Kasumi-1 (cell line): ENCODE measurements at places on chromosomes 5 and 9.

GRCh38 chr9:16884373-16884772, 13.9 kb upstream of the BNC2 start:
- DNase-seq = no peak

- peak; percentile 51 for DNase-seq
Measured at GRCh38 chr5:172059661-172060100, 53.2 kb upstream of the FBXW11 start.

GRCh38 chr5:54719384-54720283, 202.1 kb downstream of the SNX18 start:
- no peak for DNase-seq

- no peak for DNase-seq
Measured at GRCh38 chr9:110763568-110763967, 95.0 kb downstream of the MUSK start.

DNA sequence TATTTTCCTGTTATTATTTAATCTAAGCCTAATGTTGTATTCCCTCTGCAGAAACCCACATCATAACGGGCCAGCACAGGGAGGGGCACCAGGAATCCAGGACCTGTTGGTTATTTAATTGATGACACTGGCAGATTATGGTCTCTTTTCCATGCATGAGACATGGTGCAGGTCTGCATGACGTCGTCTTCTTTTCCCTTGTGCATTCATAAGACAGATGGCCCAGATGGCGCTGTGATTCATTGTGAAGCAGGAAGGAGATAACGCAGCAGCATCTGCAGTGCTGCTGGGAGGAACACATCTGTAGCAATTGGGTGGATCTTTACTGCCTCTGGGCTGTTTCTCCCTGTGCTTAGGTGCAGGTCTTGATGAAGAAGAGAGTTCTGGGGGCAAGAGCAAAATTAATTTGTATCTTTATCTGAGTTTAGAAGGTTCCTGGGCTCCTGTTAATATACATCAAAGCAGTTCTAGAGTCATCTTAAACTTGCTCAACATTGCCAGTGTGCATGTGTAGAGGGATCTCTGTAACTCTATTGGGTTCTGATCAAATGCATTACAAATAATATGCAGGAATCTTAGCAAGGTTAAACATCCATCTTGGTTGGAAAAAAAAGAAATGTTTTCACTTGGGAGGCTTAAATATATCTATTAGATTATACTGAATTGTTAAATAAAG, 176.1 kb downstream of the PCSK1 start:
- DNase-seq = no peak

GRCh38 chr5:172756764-172757393, 14.1 kb downstream of the DUSP1 start:
- DNase-seq = no peak

- no peak for DNase-seq
Measured at GRCh38 chr9:91483189-91483691, 59.6 kb upstream of the NFIL3 start.

DNA sequence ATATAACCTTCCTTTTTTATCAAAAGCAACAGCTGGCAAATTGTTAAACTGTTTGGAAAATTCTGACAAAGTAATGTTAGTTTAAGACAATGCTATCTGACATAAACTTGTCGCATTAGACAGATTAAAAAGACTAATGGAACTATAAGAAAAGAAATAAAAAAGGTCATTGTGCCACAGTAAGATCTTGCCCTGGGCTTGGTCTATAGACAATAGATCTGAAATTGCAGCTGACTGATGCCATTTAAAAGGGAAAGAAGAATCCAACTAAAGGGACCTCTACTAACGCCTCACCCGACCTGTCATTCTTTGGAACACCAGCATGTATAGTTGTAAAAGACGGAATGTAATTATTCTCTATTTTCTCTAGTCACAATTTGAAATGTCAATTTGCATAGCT, 644.4 kb upstream of the GRAMD2B start:
- DNase-seq = no peak

DNA sequence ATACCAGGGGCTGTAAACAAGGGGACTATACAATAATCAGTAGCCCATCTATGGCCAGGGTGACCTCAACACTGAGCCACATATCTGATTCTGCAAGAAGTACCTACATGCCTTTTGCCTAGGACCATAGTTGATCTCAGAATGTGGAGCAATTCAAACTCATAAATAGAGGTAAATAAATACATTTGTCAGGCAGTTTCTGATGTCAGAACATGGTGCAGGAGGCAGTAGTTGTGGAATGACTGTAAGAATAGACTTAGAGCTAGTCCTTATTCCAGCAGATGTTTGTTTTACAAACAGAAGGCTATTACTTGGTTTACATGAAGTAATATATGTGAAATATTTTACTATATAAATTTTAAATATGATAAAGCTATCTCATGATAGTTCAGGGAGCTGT, 330.7 kb upstream of the DAB2 start:
- DNase-seq = no peak

DNA sequence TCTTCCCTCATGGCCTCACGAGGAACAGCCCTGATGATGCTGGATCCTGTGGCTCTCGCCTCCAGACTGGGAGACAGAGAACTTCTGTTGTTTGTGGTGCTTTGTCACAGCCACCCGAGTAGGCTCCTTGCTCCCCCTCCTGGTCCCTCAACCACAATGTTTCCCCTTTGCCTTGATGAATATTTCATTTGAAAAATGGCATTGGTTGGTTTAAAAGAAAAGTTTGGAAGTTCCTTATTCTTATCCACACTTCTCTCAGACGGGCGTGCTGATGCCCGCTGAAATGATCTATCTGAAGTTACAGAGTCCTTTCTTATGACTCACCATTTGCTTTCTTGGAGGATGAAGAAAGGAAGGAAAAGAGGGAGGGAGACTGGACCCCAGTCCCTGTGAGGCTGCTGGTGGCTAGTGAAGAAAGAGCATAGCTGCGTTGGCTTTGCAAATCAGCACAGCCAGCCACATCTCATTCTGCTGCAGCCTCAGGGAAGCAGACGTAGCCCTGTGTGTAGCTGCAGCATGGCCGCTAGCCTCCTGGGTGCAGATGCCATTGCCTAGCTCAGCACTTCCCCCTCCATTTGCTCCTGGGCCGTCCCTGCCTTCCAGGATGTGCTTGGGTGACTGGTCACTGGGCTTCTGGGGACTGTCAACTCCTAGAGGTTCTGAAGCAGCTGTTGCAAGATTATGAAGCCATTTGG, 185.9 kb downstream of the ERCC6L2 start:
- DNase-seq = peak; percentile 64

- no peak for DNase-seq
Measured at GRCh38 chr5:91158011-91158410, 225.1 kb downstream of the ARRDC3 start.
